ENCODE measurements at places on chromosomes 3 and 15.

GRCh38 chr3:122934251-122934650, 93.3 kb downstream of the SEMA5B start:
- DNase-seq = no peak

GRCh38 chr3:102177075-102177755, 257.6 kb upstream of the ZPLD1 start:
- no peak for DNase-seq

DNA sequence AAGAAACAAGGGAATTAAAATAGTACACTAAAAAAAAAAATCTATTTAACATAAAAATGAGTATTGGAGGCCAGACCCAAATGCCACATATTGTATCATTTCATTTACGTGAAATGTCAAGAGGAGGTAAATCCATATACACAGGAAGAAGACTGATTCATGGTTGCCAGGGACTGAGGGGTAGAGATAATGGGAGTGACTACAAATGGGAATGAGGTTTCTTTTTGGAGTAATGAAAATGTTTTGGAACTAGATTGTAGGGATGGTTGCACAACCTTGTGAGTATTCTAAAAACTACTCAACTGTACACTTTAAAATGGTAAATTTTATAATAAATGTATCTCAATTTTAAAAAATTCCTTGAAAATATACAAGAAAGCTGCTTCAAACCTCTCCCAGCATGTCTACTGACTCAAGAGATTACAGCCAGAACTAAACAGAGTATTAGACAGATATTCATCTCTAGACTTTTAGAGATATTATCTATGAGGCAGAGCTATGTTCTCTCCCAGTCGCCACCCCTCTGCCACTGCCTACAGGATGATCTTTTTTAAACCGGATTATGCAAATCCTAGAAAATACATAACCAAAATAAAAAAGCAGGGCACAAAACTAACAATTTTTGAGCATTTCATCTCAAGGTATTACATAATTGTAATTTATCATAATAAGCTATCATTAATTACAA, 6.2 kb downstream of the HLTF start:
- no peak for DNase-seq

- no peak for DNase-seq
These were observed 892 bp downstream of the CD200R1L start for GRCh38 chr3:112845772-112846171.

DNA sequence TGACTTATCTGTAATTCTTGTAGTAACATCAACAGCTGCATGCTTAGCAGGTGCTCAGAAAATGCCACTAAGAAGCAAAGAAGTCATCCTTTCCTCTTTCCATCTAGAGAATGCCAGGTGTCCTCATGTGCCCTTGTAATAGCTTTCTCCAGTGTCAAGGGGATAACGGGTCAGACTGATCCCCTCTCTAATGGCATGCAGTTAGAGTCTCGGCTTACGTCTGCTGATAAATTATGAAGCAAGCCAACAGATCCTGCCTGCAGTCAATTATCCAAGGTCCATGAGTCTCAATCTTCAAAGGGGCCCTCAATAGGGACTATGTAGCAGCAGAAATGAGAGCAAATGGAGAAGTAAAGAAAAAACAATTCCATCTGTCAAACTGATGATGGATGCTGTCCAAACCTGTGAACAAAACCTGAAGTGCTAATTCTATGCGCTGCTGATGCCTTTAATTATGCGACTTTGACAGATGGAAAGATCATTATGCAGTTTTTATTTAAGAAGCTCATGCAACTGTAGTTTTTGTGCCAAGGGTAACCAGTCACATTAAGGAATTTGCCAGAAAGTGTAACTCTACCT, 162.8 kb upstream of the PEX5L start:
- no peak for DNase-seq

DNA sequence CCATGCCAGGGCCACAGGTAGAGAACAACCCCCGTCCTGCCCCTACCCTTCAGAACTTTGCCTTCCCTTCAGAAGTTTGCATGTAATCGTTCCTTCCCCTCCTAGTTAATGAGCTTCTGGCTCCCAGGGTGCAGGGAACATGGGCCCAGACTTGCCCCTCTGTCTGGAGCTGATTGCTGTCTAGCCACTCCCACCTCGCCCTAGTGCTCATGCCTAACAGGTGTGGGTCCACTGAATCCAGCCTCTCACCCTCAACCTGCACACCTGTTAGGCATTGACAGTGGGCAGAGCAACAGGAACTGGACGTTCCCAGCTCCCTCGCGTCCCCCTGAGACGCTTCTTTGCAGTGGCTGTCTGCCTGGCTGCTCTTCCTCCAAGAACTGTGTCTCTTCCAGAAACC, 40.3 kb downstream of the WNT5A start:
- no peak for DNase-seq

DNA sequence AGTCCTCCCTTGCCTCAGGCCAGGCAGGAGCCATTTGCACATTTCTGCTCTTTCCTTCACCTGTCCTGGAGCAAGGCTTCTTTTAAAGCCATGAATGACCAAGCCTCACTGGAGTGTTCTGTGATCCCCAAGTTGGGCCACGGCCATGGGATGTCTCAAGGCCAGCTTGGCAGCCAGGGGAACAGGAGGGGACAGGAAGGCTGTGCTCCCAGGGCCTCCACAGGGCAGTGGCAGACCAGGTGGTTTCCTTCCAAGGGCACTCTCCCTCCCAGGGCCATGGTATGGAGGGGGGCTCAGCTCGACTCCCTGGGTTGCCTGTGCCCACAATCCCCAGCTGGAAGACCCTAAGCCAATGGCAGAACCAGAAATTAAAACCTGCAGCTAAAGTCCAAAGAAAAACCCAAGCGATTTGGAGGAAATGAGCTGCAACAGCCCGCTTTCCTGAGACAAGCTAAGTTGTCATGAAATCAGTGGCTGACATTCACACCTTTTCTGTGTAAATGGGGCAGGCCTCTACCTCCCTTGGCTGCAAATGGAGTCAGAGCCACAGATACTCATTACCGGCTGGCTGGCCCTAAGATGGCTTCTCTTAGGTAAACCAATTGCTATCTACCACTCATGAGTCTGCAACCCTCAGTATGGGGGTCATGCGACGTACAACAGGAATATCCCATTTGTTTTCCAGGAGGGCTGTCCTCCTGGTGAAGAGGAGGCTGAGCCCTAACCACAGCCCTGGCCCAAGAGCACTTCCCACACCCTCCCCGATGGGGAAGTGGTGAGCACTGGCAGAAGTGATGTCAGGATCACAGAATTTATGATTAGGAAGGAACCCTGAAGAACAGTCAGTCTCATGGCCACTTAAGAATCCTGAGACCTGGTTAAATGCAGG, 83.3 kb downstream of the SNRK start:
- DNase-seq = no peak
